AG10803 (cell line): ENCODE measurements at places on chromosomes 5 and 9.

DNA sequence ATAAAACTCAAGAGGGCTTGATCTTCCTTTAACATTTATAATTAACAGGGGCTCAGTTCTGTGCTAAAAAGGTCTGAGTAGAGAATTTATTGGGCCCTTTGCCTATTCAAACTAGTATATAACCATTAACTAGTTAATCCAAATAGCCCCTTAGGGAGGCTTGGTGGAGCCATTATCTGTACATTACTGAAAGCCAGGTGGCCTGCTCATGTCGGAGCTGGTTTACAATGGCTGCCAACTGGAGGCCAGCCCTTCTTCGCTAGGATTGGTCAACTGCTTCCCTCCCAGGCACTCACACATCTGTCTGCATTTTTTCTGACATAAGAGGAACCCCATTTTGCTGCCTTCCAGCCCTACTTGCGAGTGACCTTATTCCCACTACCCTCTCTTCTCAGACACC, 30.4 kb upstream of the NDFIP1 start:
- DNase-seq = no peak

DNA sequence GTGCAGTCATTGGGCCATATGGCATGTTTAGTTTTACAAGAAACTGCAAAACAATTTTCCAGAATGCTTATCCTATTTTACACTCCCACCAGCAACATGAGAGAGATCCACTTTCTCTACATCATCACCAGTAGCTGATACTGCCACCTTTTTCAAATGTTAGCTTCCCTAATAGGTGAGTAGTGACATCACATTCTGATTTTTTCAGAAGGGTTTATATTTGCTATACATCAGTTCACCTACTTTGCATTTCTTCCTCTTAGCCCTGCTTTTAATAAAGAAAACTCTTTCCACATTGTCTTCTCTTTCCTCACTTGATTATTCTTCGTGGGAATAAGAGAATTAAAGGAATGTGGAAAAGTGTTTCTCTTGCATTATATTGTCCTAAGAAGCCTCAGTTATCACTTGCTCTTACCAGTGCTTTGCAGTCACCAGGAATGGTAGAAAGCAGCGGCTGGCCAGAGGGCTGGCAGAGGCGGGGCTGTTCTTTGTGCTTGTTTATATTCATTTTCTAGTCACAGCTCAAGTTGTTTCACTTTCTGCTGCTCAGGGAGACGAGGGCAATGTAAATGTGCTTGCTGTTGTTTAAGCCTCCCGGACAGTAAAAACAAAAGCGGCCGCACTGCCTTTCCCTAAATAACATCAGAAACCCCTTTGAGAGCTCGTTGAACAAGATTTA, 164.8 kb downstream of the HSD17B3 start:
- DNase-seq = peak; percentile 65

DNA sequence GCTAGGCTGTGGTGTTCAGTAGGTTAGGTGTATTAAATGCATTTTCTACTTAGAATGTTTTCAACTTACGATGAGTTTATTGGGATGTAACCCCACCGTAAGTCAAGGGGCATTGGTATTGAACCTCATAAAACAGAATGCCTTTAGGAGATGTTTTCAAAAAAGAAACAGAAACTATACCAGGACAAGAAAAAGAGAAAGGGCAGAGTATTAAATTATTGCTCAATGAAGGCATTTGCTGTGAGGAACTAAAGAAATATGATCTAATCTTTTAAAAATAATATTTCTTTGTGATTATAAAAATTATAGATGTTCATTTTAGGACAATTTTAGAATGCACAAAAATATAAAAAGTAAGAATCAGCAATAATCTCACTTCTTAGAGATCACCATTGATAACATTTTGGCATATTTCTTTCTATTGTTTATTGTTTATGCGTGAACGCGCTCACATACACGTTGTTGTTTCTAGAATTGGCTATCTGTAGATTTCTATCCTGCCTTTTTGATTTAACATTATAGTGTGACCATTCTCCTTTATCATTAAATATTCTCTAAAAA, 8.0 kb downstream of the GALNT12 start:
- DNase-seq = no peak

GRCh38 chr9:128182893-128183588, 8.3 kb downstream of the CIZ1 start:
- no peak for DNase-seq

- peak; percentile 54 for DNase-seq
Measured at GRCh38 chr9:136011703-136012496, 50.7 kb upstream of the UBAC1 start.

GRCh38 chr5:4124221-4124970, 528.8 kb downstream of the IRX1 start:
- DNase-seq = no peak

GRCh38 chr9:6975198-6975597, 217.4 kb downstream of the KDM4C start:
- DNase-seq = no peak

DNA sequence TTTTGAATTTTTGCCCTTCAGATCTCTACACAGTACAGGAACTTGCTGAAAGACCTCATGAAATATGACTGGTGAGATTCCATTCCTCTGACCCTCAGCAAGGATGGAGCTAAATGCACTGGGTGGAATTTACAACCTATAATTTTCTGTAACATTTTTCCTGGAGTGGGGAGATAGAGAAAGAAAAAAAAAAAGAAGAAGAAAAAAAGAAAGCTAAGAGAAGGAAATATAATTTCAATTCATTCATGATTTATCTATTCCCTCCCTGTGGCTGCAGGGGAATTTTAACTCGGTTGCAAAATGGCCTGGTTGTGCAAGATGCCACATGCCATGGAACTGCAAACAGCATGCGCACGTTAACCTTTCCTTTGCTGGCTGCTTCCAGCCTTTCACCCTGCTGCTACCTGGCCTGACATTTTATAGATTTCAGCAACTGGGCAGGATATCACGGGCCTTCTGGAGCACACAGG, 155.4 kb downstream of the FSTL4 start:
- peak; percentile 48 for DNase-seq

DNA sequence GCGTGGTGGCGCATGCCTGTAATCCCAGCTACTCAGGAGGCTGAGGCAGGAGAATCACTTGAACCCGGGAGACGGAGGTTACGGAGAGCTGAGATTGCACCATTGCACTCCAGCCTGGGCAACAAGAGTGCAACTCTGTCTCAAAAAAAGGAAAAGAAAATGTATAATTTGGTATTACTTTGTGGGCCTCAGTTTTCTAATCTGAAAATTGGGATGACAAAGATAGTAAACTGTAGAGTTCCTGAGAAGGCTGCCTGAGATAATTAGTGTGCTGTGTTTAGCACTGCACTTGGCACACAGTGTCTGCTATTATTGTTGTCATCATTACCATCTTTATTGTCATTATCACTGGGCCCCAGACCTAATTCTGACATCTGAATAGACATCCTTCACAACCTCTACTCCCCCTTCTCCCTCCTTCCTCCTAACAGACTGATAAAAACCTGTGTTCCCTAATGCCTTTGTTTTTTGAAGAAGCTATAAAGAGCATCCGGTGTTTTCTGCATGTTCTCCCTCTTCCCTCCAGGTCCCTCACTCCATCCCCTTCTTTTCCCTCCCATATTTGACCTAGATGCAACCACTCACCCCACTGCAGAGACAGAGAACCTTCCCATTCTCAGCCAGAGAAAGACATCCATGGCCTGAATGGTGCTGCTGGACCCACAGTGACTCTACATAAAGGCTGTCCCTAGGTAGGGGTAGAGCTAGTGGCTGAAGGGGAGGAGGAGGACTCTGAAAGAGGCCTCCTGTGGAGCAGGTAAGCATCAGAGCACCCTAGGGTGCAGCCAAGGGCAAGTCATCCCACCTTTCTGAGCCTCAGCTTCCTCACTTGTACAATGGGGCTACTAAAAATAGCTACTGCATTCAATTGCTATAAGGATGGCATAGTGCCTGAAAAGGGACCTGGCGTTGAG, 15.7 kb upstream of the CYSTM1 start:
- DNase-seq = no peak

GRCh38 chr5:123147741-123148140, 58.7 kb downstream of the PRDM6 start:
- no peak for DNase-seq

- no peak for DNase-seq
Measured at GRCh38 chr5:553874-554273, 29.6 kb upstream of the SLC9A3 start.

- DNase-seq = peak; percentile 74
Measured at GRCh38 chr5:171776770-171777759, 8.6 kb upstream of the SMIM23 start.

DNA sequence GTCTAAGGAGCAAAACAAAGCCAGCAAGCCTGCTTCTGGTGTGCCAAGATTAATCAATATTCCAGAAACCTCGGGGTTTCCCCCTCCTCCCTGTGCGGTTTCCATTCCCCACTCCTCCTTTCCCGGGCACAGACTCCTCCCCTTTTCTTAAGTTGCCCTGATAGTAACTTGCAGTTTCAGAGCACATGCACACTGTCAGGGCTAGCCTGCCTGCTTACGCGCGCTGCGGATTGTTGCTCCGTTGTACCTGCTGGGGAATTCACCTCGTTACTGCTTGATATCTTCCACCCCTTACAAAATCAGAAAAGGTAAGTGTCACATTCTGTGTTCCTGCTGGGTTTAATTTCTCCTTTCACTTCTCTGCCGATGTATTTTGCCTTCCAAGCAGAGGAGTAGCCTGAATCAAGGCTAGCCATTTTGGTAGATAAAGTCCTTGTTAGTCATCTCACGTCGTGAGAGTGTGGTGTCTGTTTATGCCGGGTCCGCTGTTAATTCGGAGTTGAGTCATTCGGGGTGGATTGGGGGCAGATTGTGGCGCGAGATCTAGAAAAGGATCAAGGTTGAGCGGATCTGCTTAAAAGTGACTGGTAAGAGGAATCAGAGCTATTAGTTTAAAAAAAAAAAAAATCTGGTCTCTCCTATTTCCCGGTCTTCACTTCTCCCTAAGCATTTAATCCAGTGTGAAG, at the start of gene SLC1A3:
TSS of gene SLC1A3 (plus strand) at position 179 of the 686 bp plus-strand sequence. CDS start 1,818 bp downstream, outside the sequence.
- peak; percentile 64 for DNase-seq

DNA sequence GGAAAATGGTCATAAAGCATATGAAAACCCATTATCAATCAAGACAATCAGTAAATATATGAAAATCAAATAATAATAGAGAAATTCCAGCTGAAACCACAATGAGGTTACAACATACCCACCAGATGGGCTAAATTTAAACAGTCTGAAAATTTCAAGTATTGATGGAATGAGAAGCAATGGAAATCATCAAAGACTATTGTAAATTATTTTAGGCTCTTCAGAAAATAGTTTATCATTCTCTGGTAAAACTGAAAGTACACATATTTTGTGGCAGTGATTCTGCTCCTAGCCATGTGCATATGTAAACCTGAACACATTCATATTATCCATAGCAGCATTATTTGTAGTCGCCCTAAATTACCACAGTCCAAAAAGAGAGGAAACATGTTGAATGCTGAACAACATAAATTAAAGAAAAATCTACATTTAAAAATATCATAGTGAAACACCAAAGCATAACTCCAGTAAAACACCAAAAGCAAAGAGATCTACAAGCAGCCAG, 215.3 kb downstream of the PRELID2 start:
- DNase-seq = peak; percentile 71

- no peak for DNase-seq
Measured at GRCh38 chr5:88602584-88602983, 280.4 kb downstream of the MEF2C start.

- peak; percentile 53 for DNase-seq
Measured at GRCh38 chr5:144088206-144089064, 82.0 kb downstream of the YIPF5 start.

DNA sequence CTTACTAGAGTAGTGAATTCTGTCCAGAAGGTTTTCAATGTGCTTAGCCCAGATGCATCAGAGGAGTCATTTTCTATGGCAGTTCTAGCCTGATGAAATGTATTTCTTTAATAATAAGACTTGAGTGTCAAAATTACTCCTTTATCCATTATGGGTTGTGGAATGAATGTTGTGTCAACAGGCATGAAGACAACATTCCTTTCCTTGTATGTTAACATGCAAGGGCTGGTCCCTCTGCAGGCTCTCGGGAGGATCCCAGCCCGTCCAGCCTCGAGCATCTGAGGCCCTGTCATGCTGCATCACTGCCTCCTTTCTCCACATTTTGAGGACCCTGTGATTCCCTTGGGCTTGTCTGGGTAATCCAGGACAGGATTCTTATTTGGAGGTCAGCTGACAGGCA, 42.9 kb upstream of the FAM120AOS start:
- DNase-seq = peak; percentile 42

DNA sequence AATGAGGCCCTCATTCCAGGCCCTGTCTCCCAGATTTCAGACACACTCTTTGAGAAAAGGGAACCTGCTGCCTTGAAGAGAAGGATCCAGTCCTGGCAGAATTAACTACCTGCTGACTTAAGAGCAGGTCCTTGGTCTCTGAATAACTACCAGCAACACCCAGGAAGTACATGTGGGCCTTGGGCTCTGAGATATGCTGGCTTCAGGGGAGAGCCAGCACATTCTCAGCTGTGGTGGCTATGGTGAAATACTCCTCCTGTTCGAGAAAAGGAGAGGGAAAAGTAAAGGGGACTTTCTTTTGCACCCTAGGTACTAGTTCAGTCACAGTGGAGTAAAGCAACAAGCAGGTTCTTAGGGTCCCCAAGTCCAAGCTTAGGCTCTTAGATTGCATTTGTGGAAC, 120.0 kb downstream of the HMHB1 start:
- peak; percentile 34 for DNase-seq

DNA sequence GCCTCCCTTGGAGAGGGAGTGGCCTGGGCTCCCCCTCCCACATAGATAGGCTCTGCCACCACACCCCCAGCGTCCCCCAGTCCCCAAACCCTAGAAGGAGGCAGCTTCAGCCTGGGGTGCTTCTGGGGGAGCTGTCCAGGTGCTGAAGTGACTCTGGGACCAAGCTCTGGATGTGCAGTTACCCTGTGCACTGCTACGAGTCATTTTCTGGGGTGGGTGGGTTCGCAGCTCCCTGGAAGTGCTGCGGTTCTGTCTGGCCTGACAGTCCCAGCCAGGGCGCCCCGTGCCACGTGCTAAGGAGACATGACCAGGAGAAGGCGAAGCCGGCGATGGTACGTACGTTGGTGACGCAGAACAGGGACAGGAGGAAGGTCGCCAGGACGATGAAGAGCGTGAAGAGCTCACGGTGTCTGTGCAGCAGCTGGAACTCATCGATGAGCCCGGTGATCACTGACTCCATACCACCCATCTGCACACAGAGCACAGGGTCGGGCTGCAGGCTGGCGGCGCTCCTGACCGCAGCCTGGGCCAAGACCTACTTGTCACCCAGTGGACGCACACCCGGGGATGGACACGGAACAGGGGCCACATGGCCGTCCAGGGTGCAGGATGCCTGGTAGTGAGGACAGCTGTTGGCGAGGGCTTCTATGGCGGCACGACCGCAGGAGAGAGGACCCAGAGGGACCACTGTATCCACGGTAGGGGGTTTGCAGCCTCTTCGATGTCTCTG, 35.7 kb downstream of the SLC6A3 start:
- DNase-seq = peak; percentile 3

DNA sequence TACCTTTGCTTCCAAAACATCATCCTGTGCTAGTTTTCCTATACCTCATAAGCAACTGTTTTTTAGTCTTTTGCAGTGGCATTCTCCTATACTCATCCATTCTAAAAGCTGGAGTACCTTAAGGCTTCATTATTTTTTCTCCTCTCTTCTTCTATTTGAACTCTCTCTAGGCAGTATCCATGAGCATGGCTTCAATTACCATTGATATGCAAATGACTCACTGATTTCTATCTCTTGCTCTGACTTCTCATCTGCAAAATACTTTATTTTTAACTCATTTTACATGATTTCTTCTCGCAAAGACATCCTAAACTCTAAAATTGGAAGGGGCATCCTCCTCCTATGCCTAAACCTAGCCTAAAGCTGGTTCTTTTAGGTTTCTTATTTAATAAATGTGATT, 365.1 kb upstream of the NUDT12 start:
- DNase-seq = no peak
